NCI-H226 (cell line): ENCODE measurements at places on chromosomes 7 and 10.

GRCh38 chr10:6944436-6944835 lies 364.4 kb upstream of the PRKCQ start:
- DNase-seq: no peak

GRCh38 chr10:127276794-127277462 lies 80.5 kb upstream of the INSYN2A start:
- no peak for DNase-seq

DNA sequence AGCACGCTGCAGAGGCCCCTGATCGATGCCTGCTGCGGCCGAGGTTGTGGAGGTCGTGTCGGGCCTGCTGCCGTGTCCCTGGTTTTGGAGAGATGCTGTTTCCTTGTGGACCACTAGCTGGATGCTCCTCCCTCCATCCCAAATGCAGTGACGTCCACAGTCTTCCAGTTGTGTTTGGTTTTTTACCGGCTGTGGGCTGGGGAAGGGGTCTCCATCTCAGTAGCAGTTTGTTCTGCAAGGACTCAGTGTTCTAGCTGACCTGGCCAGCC lies 143.0 kb upstream of the SHH start:
- no peak for DNase-seq

- DNase-seq: peak; percentile 42
These were observed 8.5 kb downstream of the DDX56 start for GRCh38 chr7:44565097-44565794.

- DNase-seq: no peak
These were observed 68.5 kb upstream of the GPR26 start for GRCh38 chr10:123597676-123598075.

- DNase-seq: no peak
These were observed 497.8 kb downstream of the DNAJB6 start for GRCh38 chr7:157834501-157835163.

DNA sequence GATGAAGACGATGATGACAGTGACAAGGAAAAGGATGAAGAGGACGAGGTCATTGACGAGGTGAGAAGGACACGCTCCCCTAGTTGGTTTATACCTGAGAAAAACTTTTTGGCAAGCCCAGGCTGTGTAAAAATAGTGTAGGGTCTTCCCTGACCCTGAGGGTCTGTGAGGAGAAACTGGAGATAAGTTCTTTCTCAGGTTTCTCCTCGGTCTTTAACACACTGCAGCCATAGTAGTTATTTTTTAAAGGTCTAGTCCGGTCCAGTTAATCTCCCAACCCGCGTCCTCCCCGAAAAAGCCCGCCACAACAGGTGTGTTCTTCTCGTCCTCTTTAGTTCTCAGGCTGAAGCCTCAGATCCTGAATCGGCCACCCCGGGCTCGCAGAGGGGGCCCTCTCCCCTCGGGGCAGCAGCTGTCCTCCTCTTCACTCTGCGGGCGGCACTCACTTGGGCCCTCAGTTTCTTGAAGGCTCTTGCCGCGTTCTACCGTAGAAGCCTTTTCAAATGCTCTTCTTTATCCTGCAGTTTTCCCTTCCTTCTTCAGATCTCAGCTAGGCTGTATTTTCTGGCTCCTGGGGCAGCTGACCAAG lies 411 bp downstream of the BCCIP start:
- DNase-seq: no peak

DNA sequence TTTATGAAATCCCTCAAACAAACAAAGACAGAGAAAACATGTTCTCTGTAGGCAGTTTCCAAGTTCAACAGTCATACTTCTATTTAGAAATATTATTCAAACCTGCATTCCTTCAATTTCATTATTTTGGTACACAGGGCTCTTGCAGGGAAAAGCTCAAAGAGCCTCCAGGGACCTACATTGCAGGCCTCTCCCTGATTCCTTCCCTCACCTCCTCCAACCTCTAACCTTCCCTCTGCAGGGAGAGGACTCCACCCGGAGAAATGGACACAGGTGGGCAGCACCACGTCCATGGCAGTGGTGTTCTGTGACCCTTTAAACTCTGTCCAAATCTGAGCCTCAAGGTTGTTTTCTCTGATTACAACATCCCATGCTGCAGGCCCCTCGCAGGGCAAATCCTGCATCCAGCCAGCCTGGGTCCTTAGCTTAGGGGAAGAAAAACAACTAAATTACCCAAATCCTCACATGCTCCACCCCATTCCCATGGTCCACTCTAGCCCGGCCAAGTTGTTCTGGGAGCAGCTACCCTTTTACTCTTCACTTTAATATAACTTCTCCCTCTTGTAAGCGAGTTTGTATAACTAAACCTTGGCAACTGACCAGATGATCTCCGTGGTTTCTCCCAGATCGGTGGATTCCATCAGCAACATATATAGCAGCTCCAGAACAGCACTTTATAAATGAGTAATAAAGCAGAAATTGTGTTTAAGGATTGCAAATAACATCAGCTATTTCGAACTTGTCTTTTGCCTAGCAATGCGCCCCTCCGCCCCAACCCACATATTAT lies 129.8 kb downstream of the CUBN start:
- DNase-seq: no peak
